Stimulated activated CD8-positive, alpha-beta memory T cell treated with anti-CD3 and anti-CD28 coated beads, Interleukin-15, amount 100 ng/mL, for 1 hour (primary cell): ENCODE measurements at places on chromosomes 5 and 9.

- DNase-seq, result no peak
Measured at GRCh38 chr5:144352330-144352729, 181.7 kb downstream of the KCTD16 start.

- DNase-seq, result no peak
Measured at GRCh38 chr9:87594194-87594593, 96.5 kb downstream of the DAPK1 start.

DNA sequence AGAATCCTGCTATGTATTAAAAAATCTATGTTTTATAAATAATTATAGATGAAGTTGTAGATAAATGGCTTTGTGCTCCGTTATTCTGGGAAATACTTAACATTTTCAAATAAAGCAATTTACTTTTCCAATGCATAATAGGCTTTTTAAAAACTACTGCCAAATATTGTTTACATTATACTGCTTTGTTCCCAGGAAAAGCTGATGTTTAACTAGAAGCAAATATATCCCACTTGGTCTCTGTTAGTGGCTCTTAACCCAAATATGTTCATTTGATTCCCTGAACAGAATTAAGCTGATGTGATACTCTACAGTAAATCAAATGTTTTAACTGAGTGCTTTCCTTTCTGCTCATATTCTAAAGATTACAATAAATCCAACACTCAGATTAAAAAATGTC is 326.3 kb downstream of the SLCO4C1 start:
- no peak for DNase-seq

DNA sequence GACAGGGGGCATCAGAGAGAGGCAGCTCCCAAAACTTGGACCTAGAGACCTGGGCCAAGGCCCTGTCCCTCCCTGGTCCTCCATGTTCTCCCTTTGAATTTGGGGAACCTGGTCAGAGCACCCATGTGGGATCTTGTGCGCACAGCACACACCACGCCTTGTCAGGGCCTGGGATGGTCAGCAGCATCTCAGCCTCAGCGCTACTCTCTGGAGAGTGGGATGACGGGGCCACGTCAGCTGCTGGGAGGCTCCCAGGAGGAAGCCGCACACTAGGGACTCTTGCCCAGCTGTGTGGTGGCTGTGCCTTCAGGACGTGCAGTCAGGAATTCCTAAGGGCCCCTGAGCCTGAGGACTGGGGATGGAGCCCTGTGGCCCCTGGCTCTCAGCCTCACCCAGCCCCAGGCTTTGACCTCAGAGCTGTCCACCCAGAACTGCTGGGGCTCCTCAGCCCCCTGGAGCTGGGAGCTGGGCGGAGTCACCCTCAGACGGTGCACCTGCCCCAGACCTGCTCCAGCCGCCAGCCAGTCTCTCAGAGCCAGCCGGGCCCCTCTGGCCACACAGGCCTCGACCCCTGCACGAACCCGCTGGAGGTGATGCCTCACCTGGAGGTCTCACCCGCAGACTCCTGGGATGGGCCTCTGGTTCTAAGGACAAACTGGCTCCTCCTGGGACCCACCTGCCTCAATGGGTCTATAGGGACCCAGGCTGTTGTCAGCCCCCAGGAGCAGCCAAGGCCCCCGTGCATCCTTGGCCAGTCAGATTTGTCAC is 38.3 kb upstream of the EGFL7 start:
- DNase-seq, result no peak

- DNase-seq, result no peak
Measured at GRCh38 chr9:92718086-92719001, 46.3 kb downstream of the BICD2 start.

GRCh38 chr9:76608575-76609273 is 149.7 kb downstream of the GCNT1 start:
- DNase-seq, result no peak

DNA sequence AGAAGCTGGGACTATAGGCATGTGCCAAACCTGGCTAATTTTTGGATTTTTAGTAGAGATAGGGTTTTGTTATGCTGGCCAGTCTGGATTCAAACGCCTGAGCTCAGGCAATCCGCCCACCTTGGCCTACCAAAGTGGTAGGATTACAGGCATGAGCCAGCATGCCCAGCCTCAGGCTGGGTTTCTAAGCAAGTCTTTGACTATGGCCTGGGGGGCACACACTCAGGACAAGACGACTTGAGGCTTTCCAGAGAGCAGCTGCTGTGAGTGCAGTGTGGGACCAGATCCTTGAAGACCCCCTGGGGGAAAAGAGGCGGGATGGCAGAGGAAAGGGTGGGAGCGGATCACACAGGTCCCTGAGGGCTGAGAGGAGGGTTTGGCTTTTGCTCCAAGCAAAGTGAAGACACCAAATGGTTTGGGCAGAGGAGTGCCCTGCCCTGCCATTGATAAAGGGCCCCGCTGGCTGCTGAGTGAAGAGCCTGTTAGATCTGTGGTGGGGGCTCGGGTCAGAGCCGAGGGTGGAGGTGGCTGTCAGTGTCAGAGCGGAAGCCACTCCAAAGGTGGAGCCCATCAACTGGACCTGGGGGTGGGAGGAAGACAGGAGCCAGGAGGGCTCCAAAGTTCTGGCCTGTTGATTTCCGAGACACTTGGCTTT is 46.8 kb upstream of the FUBP3 start:
- no peak for DNase-seq
